Activated naive CD4-positive, alpha-beta T cell treated with anti-CD3 and anti-CD28 coated beads, Interleukin-2, amount 10 ng/mL, durations not matched to agents 7 days and 5 days (primary cell): ENCODE measurements at places on chromosomes 1 and 21.

GRCh38 chr1:91619881-91620280, 119.2 kb downstream of the CDC7 start:
- DNase-seq: no peak

- DNase-seq: no peak
Observed at GRCh38 chr1:37634244-37634991, at the start of gene RSPO1. RSPO1 (minus strand) TSS chr1:37634892; CDS start chr1:37629661, 5,231 bp downstream.

- DNase-seq: no peak
Observed at GRCh38 chr1:189021577-189021976, 1456.1 kb downstream of the BRINP3 start.

DNA sequence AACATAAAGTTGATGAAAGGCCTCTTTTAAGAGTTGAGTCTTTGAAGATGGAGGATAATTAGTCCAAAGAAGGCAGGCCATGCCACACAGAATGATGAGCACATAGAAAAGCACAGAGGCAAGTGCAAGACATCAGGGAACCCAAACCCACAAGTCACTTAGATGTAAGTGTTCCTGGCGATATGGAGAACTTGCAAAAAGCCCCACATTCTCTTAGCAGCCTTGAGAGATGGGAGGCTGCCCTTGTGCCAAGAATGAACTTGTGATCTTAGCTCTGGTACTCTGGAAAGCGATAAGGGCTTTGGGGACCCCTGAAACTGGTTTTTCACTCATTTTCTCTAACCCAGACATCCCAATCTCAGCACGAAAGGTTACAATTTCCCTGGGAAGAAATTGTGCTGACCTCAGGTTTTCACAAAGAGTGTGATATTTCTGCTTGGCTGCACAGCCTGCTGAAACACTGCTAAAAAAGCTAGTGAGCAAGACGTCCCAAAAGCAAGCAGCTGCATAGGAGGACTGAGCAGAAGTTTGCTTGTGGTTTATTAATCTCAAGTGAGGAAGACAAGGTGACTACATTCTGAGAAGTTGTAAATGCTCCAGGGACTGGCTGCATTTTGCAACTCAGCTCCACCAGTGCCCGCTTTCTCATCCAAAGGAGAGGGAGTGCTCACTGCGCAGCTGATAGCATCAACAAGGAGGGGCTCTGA, 496.9 kb upstream of the CAMK1G start:
- no peak for DNase-seq
